Retinal pigment epithelial cell (primary cell): ENCODE measurements at places on chromosomes 12 and 14.

DNA sequence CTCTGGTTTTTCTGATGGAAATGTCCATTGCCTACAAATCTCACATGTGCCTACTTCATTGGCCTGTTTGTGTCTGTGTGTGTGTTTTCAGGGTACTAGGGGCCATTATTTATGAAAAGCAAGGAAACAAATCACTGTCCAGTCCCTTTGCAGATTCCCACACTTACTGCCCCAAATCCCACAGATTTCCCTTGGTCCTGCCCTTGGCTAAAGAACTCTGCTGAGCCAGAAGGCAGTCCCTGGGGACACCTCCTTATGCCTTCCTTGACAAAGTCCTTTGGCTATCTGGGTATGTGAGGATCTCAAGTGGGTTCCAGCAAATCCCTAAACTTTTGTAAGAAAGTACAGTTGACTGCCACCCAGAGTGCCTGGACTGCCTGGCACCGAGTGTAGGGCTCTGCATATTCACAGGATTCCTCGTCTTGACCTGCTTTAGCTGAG, 388.1 kb downstream of the BCAT1 start:
- DNase-seq: no peak

GRCh38 chr14:103712633-103713247, 2.5 kb downstream of the XRCC3 start:
- DNase-seq: no peak

DNA sequence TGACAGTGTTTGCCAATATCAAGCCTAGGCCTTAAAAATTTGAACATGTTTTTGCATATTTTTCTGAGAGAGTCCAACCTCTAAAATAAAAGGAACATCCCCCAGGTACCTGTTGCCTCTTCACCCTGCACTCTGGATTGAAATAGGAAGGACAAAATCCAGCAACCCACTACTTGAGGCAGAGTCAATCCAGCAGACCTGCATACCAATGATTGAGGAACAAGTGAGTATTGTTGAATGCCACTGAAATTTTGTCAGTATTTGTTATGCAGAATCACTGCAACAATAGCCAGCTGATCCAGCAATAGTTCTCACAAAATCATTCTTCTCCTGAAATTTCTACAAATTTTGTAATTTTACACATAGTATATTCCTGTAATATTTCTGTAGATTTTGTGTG, 460.6 kb upstream of the FOXG1 start:
- DNase-seq: no peak

DNA sequence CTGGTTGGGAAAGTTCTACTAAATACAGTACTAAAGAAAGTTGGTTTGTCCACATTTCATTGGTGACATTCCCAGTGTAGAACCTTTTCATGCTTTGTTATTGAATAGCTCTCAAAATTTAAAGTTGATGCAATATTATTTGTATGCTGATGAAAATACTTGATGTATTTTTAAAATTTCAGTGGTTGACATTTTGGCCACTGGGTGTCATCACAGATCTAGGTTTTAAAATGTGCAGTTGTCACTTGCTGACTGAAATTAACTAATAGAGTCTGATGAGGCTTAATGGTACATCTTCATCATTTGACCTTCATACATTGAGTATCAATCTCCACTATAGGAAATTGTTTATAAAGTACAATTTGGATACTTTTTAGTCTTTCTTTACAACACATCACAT, 37.1 kb downstream of the CMAS start:
- DNase-seq: no peak

- no peak for DNase-seq
Observed at GRCh38 chr14:102686196-102686801, 91.0 kb upstream of the TRAF3 start.

GRCh38 chr14:90517076-90517841, 120.4 kb downstream of the CALM1 start:
- no peak for DNase-seq

- DNase-seq: no peak
Observed at GRCh38 chr12:18810537-18811253, 72.8 kb downstream of the CAPZA3 start.

DNA sequence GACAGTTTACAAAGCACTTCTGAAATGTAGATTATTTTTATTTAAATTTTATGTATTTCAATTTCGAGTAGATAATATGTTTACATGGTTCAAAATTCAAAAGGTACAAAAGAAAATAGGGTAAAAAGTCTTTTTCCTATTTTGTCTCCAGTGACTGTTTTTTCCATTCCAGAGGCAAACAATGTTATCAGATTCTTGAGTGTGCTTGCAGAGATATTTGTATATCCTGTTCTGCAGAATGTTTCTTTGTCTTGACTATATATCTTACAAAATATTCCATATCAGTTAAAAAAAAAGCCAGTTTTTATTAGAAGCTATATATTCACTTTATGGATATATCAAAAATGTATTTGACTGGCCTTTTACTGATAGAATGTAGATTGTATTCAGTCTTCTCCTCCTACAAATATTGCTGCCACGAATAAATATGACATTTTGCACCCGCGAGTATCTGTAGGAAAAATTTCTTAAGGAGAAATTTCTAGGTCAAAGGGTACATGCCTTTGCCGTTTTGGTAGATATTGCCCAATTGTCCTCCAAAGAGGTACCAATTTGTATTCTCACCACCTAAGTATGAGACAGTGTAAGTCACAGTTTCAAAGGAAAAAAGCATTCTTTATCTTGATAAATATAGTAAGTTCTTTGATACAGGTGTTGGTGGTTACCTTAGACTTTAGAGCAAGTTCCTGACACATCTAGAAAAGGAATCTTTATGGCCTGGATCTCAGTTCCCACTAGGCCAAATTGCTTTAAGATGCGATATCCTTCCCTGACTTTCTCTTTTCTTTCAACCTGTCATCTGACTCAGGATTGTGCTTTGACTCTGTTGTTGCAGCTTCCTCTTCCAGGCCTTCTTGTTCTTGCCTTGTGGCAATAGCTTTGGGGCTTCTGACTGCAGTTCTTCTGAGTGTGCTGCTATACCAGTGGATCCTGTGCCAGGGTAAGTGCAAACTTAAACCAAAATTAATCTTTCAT, 2.3 kb downstream of the KLRG1 start:
- no peak for DNase-seq

DNA sequence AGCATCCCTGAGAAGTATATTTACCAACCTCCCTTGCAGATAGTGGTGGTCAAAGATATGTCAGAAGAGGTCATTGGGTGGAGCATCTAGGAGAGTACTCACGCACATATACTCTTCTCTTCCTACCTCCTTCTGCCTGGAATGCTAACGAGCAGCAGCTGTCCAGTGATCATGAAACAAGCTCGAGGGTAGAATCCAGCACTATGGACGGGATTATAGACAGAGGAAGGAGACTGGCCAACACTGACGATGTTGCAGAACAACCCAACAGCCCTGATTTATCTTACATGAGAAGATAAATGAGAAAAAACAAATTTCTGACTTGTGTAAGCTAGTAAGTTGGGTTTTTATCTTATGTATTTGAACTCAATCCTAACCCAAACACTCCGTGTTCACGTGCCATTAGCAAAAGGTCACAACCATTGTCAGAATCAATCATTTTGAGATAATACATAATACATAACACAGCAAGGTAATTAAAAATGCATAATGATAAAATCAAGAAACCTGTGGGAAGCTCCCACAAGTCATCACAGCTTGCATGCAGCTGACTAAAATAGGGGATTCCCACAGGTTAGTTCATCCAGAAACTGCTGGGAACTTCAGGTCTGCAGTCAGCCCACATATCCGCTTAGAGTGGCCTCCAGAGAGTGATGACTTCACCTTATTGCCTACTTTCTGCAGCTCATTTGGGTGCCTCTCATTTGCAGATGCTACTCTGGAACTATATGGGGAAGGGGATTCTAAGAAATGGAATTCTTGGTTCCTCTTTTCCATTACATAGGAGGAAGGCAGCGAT, 36.3 kb upstream of the STK38L start:
- DNase-seq: no peak

DNA sequence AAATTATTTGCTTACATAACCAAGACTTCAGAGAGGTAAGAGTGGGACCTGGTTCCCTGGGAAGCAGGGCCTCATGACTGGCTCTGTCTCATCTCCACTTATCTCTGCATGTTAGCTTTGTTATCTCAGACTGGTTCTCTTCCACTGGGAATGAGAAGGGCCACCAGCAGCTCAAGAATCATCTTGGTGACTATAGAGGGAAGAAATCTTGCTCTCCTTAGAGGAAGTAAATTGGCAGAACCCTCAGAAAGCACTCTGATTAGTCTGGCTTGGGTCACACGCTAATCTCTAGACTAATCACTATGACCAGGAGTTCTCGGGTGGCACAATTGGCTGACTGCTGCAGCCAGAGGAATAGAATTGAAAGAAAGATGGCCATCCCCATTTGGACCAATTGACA, 110.8 kb upstream of the KRAS start:
- no peak for DNase-seq

DNA sequence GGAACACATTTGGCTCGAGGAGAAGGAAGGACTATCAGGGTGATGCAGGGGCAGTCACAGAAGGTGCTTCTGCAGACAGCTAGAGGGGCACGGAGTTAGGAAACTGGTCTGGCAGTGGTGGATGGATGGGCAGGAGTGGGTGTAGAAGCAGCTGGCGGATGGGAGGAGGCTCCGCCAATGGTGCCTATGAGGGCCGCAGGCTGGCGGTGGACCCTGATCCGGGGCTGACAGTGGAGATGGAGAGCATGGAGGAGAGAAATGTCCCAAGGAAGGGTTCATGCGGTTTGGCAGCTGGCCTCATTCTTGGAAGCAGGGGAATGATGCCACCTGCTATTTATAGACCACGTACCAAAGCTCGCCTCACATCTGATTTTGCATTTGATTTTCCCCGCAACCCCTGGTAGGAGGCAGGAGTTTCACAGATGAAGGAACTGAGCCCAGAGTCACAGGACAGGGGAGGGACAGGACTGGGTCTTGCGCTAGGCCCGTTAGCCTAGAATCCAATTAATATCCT, 237.1 kb downstream of the FOXN3 start:
- no peak for DNase-seq

GRCh38 chr12:11500188-11500860, 105.0 kb upstream of the PRB2 start:
- no peak for DNase-seq

DNA sequence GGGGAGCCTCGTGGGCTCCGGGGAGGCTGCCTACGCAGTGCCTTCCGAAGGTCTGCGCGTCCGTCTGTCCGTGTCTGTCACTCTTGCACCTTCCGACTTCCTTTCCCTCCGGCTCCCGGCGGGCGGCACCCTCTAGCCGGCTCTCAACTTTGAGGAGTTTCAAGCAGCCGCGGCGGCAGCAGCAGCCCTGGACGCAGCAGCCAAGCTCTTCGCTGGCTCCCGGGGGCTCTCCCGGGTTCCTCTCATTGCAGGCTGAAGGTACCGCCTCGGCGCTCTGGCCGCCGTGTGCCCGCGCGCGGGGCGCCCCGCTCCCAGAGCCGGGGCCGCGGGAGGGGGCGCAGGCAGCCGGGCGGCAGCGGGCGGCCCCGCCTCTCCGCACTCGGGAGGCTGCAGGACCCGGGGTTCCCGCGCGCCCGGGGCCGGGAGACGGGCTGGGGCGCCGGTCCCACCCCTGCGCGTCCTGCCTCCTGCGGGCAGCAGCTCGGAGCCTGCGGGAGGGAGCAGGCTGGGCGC, at the start of the genes AMIGO2 and PCED1B:
Gene AMIGO2 (minus strand): TSS at position 492 of the 513 bp plus-strand sequence. CDS start 957 bp downstream, outside the sequence.
Gene PCED1B (plus strand): TSS at position 154 of the 513 bp plus-strand sequence. CDS start 155,443 bp downstream, outside the sequence.
- DNase-seq: no peak

DNA sequence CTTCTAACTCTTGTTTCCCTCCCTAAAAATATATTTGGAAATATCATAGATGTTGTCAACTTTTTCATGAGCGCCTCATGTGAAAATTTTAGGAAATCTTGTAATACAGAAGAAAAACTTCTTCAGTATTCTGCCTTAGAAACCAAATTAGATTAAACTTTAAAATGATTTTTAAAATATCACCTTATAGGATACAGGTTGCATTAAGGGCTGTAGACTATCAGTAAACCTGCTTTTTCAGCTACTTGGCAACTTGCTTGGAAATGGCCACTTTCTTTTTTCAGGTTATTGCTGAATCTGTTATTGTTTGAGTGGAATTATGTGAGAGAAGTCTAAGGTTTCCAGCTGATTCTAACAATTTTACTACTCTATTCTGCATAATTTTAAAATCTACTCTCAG, 9.1 kb downstream of the EID3 start:
- DNase-seq: no peak

- no peak for DNase-seq
Observed at GRCh38 chr12:92471551-92471950, 231.2 kb upstream of the PLEKHG7 start.

- DNase-seq: no peak
Observed at GRCh38 chr12:112977641-112978040, 678 bp upstream of the OAS2 start.

- DNase-seq: no peak
Observed at GRCh38 chr12:39043424-39043822, 138.0 kb upstream of the CPNE8 start.

DNA sequence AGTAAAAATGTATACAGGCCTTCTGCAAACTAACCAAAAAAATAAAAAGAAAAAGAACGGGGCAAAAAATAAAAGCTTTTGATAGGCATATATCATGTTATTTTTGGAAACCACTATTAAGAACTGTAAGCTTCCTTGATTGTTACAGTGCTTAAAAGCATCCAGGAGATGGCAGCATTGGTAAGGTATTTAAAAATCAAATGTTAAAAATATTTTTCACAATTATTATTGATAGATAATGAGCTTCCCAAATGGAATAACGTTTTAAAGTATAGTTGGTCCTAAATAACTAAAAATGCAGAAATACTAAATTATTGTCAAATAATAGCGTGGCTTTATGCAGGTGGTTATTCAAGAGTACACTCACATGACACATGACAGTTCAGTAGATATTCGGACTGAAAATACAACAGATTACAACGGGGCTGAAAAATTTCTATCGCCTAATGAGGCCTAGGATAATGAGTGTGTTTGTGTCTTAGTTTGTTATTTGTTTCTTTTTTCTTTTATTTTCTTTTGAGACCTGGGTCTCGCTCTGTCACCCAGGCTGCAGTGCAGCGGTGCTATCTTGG, 127.2 kb upstream of the ATF7IP start:
- DNase-seq: no peak

- DNase-seq: peak; percentile 57
Observed at GRCh38 chr12:71160585-71160984, 2.8 kb upstream of the TSPAN8 start.

- DNase-seq: no peak
Observed at GRCh38 chr12:63977441-63977840, 132.9 kb downstream of the SRGAP1 start.

DNA sequence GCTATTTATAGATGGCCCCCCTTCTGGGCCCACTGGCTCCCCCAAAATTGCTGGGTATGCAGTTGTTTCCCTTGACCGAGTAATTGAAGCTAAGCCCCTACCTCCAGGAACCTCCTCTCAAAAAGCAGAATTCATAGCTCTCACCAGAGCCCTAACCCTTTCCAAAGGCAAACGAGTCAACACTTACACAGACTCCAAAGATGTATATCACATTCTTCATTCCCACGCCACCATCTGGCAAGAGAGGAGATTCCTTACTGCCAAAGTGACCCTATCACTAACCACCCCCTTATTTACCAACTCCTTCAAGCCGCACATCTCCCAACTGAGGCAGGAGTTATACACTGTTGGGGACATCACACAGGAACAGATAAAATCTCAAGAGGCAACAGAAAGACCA, 66.8 kb downstream of the MOK start:
- no peak for DNase-seq

- DNase-seq: no peak
Observed at GRCh38 chr14:101563654-101564443, 2.6 kb downstream of the DIO3 start.

- DNase-seq: no peak
Observed at GRCh38 chr12:25929142-25929541, 29.3 kb upstream of the RASSF8 start.
